Ovary (tissue), 10 donors: ENCODE measurements at places on chromosomes 2 and 18. TPM values are rescaled to one million over a fixed set of nuclear protein-coding genes. Genes with fewer than 3 reads are reported as not detected.

Gene SCN1A
- total RNA-seq, result 5.6 TPM

Gene IRS1
- 29.5 TPM for total RNA-seq

Gene CFAP65
- total RNA-seq, result 19.6 TPM

Gene RUFY4
- total RNA-seq, result not detected

Gene TEKT4
- total RNA-seq, result 7.0 TPM

Gene CD207
- 0.48 TPM for total RNA-seq

Gene OTOF
- total RNA-seq, result not detected

DNA sequence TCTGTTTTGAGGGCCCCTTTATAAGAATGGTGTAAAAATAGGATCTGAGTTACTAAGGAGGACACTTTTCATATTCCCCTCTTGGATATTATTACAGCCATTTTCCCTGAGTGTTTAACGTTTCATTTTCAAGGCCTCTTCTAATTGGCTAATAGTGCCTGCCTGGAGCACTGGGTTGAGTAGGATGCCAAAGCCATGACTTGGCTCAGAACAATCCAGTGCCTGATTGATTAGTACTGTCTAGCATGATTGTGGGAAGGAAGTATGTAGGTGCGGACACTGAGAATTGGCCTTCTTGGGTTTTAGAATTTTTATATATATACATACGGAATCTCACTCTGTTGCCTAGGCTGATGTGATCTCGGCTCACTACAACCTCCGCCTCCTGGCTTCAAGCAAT is 66.1 kb downstream of the NAB1 start:
- H3K27me3 ChIP-seq, result no peaks in the 10 kb centered on the region
- no peaks in the 10 kb centered on the region for H3K36me3 ChIP-seq
- no peak overlapping the region for H3K4me3 ChIP-seq
- DNase-seq, result no peak
- no peak overlapping the region for H3K27ac ChIP-seq

DNA sequence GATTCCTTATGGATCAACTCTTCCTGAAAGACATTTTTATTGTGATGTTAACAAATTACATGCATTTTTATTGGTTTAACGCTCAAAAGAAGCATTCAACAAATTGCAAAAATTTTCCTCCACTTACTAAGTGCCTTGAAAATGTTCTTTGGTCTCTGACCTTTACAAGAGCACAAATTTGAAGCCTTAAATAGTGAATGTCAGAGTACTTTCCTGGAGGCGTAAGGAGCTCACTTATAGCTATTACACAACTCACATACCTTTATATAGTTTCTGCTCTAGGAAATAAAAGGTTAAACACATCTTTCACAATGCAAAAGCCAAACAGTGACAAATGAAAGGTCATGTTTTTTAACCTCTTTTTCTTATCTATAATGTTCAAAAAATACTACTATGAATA is 405.7 kb upstream of the ZNF804A start:
- H3K36me3 ChIP-seq, result no peaks in the 10 kb centered on the region
- no peaks in the 10 kb centered on the region for H3K4me1 ChIP-seq
- no peak overlapping the region for H3K27ac ChIP-seq
- no peak for DNase-seq
- H3K4me3 ChIP-seq, result no peak overlapping the region
- no peaks in the 10 kb centered on the region for H3K27me3 ChIP-seq

DNA sequence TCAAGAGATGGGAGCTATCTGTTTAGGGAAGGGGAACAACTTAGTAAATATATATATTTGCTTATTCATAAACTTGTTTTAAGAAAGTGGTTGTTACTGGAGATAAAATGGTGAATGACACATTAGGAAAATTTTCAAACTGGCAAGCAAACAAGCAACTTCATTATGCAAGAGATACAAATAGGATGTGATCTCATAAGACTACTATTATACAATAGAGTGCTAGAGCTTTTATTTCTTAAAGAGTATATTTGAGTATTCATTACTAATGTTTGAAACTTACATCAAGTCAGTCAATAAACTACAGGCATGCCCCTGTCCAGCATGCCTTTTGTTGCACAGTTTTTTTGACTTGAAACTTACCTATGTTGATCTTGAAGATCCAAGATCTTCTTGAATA is 355.2 kb upstream of the KCNJ3 start:
- no peaks in the 10 kb centered on the region for H3K36me3 ChIP-seq
- H3K27ac ChIP-seq, result no peak overlapping the region
- H3K27me3 ChIP-seq, result no peaks in the 10 kb centered on the region
- DNase-seq, result no peak
- H3K4me3 ChIP-seq, result no peak overlapping the region
- no peaks in the 10 kb centered on the region for H3K4me1 ChIP-seq

- peak; percentile 89 for DNase-seq
- no peaks in the 10 kb centered on the region for H3K27me3 ChIP-seq
- H3K27ac ChIP-seq, result peak overlapping the region; percentile 45
- no peak overlapping the region for H3K4me3 ChIP-seq
- no peaks in the 10 kb centered on the region for H3K36me3 ChIP-seq
- peaks cover 9% of the 10 kb centered on the region for H3K4me1 ChIP-seq
Observed at GRCh38 chr2:23669413-23670244, 257.3 kb downstream of the ATAD2B start.
